ENCODE measurements at places on chromosomes 11 and 22.

DNA sequence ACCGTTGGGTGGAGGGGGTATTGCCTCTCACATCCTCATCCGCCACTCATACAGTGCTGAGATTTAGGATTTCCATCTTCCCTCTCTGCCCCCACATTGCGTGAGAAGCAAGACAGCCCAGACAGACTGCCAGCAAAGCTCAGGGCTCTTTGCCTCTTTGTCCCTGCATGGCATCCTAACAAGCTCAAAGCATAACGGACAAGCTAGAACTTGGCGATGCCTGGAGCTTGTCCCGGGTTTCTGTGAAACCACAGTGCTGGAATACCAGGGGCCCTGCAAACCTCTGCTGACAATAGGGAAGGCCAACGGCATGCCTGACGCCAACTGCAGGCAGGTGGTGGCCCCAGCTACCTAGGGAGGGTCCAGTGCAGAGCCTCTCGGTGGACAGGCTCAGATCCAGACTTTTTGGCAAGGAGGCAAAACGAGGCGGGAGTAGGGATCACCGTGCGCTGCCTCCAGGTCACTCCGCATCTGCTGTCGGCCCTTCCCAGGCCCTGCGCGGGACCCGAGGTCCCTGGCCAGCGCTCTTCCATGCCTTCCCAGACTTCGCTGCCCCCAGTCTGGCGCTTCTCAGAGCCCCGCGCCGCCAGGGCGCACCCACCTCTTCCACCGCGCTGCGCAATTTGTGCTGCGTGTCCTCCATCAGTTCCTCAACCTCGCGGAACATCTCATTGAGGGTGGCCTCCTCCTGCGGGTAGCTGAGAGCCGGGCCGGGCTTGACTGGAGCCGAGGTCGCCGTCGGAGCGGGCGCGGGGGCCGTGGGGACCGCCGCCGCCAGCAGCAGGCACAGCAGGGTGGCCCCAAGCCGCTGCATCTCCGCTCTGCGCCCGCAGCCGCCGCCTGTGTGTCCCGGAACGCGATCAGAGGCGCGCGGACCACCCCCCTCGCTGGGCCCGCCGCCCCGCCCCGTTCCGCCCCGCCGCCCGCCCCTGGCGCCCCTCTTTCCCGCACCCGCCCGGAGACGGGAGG, at the start of gene DKK3:
Gene DKK3, minus strand, starts transcription at position 858 of the 969 bp plus-strand sequence. Its CDS starts 44 bp downstream, at position 814.
- no peak for DNase-seq

- DNase-seq = no peak
Measured at GRCh38 chr11:1667906-1668305, 29.1 kb upstream of the KRTAP5-6 start.

DNA sequence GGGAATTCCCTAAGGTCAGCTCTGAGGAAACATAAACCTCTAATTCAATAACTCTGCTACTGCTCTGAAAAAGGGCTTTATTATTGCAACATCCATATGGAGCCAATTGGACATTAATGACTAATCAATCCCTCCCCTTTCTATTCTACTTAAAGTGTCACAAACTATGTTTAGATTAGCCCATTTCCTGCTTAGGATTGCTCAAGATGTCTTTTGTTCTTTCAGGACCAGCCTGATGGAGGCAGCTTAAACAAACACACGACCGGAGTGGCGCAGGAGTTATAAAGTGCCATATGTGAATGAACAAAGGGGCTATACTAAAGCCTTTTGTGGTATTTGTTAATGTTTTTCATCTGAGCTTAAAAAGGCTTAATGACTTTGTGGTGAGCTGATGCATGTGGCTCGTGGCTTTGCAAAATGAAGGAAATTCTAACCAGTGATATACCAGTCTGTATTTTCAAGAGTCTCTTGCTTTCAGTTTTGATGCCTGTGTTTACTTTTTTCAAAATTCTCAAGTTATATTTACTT, 354.4 kb downstream of the SOX6 start:
- no peak for DNase-seq

- DNase-seq = no peak
Measured at GRCh38 chr11:133047036-133047770, 485.1 kb downstream of the OPCML start.

DNA sequence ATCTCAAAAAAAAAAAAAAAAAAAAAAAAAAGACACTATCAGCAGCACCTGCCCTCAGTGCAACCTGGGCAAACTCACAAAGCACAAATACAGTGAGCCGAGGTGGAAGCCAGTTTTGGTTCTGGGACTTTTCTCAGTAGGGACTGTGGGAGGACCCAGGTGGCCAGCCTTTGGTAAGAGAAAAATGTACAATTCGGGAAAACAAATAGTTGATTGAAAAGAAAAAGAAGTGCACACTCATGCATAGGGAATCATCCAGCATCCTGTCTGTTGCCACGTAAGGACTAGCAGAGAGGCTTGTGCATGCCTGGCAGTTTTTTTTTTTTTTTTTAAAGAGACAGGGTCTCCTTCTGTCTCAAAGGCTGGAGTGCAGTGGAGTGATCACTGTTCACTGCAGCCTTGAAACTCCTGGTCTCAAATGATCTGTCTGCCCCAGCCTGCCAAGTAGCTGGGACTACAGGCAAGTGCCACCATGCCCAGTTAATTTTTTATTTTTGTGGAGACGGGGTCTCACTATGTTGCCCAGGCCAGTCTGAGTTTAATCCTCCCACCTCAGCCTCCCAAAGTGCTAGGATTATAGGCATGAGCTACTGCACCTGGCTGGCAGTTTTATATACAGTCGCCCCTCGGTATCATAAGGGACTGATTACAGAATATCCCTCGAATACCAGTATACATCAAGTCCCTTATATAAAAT, 36.7 kb downstream of the TPST2 start:
- DNase-seq = no peak

DNA sequence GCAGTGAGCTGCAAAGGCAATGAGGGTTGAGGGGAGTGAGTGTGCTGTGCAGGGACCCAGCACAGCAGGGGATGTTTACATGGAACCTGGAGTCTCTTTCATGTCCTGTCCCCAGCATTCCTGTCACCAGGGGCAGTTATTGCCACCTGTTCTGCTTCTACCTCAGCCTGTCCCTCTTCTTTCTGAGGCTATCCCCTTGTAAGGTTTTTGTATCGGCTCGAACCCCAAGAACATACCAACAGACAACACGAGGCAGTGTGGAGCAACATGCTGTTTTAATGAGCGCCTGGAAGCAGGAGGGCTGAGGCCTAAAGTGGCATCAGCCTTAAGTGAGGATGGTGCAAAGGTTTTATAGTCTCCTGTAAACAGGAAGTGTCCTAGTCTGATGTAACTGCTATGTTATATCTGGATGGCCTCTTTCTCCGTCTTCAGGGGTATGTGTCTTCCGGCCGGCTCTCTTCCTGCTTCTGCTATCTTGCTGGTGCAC, 3.9 kb downstream of the SCGB2A2 start:
- no peak for DNase-seq

DNA sequence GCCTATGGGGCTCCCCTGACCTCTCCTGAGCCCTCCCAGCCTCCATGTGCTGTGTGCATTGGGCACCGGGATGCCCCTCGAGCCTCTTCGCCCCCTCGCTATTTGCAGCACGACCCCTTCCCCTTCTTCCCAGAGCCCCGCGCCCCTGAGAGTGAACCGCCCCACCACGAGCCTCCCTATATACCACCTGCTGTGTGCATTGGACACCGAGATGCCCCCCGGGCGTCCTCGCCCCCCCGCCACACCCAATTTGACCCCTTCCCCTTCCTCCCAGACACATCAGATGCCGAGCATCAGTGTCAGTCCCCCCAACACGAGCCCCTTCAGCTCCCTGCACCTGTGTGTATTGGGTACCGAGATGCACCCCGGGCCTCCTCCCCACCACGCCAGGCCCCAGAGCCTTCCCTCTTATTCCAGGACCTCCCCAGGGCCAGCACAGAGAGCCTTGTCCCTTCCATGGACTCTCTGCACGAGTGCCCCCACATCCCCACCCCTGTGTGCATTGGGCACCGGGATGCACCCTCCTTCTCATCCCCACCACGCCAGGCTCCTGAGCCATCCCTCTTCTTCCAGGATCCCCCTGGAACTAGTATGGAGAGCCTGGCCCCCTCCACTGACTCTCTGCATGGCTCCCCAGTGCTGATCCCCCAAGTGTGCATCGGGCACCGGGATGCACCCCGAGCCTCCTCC, 28.8 kb downstream of the TRIOBP start:
- DNase-seq = no peak

- no peak for DNase-seq
Measured at GRCh38 chr11:75105462-75105925, 8.8 kb upstream of the OR2AT4 start.

GRCh38 chr11:70440206-70440605, 41.9 kb downstream of the CTTN start:
- no peak for DNase-seq

DNA sequence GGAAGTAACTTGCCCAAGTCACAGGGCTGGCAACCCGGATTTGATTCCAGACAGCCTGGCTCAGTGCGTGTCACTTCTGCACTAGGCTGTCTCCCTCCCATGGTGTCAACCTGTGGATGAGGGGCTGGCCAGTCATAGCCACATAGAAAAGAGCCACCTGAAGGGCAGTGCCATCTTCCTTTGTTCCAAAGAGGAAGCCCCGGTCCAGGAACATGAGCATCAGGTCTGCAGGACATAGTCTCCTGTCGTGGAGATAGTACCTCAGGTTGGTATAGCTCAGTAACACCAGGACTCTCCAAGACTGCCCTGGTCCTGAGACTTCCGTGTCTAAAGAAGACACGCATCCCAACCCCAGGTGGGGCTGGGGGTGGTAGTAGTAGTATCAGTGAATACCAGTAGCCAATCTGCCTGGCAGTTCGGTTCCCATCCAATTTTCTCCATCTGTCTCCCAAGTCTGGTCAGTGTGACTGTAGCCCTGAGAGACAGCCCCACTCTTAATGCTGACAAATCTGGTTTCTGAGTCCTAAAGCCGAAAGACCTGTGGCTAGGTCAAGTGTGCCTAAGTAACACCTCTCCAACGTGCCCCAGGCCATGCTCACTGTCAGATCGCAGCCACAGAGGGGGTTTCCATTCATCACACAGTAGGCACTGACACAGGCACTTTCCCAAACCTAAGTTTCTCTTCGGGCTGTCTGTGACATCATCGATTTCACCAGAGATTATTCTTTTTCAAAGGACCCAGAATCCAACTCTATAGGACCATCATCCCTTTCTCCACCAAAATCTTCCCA, 33.1 kb downstream of the C11orf58 start:
- peak; percentile 72 for DNase-seq

- no peak for DNase-seq
Measured at GRCh38 chr11:22711071-22711770, 44.8 kb downstream of the GAS2 start.

DNA sequence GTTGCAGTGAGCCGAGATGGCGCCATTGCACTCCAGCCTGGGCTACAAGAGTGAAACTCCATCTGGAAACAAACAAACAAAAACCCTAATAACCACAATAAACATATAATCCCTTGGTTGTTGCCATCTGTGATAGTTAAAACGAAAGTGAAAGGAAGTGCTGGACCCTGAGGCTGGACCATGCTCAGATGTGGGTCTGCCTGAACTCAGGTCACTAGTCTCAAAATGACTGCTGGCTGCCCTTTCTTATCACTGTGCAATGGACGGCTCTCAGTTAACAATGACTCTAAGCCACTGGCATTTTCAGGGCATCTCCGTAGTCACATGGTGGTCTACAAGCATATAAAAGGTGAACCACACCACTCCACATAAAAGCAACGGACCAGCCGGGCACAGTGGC, 48.2 kb upstream of the FTH1 start:
- no peak for DNase-seq

- DNase-seq = no peak
Measured at GRCh38 chr11:12573707-12574485, 100.3 kb upstream of the TEAD1 start.

Data from osteocyte (in vitro differentiated cells).